HT1080 (cell line): ENCODE measurements at places on chromosomes 7 and 10. TPM values are rescaled to one million over a fixed set of nuclear protein-coding genes. Genes with fewer than 3 reads are reported as not detected.

DNA sequence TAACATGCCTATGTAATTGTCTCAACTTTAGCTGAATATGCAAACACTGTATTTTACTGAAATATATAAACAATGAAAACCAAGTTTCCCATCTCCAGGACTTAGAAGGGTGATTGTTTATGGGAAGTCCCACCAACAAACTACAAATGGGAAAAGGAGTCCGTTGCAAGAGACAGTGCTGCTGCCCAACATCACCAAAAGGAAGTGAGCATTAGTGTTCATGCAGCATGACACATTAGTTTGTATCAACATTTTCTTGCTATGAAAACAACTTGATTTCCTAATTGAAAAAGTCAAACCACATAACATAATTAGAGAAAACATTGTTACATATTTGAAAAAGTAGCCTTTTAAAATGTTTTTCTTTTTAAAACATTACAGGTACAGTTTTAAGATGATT lies 138.5 kb downstream of the ZNF438 start:
- DNase-seq = no peak

Gene ITPRID1
- total RNA-seq = not detected in 2 replicates

Gene FAM180A
- not detected in 2 replicates for total RNA-seq

GRCh38 chr10:34739915-34740314 lies 75.2 kb downstream of the PARD3 start:
- DNase-seq = peak; percentile 67

Gene SUGCT
- total RNA-seq = 6.6 and 13.1 TPM in 2 replicates

Gene TSPAN12
- 5.9 and 7.4 TPM in 2 replicates for total RNA-seq
